ENCODE measurements at places on chromosomes 2 and 18.

- DNase-seq: no peak
Observed at GRCh38 chr2:195666113-195666712, 9.2 kb downstream of the SLC39A10 start.

DNA sequence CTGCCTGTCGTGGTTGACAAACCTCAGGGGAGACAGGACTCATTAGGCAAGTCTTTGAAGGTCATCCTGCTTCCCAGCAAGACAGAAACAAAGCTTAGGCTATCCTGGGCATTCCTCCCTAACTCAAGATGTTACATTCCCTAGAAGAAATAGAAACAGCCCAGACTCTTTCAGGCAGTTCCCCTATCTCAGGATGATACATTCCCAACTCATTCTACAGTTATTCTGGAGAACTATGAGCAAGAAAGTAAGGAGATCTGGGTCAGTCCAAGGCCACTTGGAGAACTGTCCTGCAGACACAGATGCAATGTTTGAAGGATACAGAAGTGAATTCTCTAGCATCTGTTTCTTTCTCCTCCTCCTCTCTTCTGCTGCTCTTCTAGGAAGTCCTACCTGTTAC is 220.1 kb upstream of the NCKAP5 start:
- no peak for DNase-seq

- DNase-seq: no peak
Observed at GRCh38 chr2:41922177-41922576, 125.6 kb upstream of the PKDCC start.

- no peak for DNase-seq
Observed at GRCh38 chr2:217410681-217410960, 550.8 kb upstream of the TNP1 start.

- no peak for DNase-seq
Observed at GRCh38 chr18:63788447-63789096, 13.4 kb downstream of the SERPINB7 start.

DNA sequence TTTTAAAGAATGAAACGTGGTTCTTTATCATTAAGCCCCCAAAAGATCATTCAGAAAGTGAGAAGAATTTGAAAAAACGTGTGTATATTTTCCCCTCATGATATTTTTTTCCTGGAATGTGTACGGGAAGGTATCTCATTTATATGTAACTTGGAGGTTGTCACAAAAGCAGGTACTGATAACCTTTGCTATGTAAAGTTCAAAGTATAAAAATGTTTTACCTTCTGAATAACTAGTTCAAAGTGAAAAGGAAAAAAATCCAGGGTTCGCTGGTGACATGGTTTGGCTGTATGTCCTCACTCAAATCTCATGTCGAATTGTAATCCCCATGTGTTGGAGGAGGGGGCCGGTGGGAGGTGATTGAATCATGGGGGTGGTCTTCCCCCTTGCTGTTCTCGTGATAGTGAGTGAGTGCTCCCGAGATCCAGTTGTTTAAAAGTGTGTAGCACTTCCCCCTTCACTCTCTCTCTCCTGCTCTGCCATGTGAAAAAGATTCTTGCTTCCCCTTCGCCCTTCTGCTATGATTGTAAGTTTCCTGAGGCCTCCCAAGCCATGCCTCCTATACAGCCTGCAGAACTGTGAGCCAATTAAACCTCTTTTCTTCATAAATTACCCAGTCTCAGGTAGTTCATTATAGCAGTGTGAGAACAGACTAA is 144.2 kb downstream of the DCDC2C start:
- no peak for DNase-seq

DNA sequence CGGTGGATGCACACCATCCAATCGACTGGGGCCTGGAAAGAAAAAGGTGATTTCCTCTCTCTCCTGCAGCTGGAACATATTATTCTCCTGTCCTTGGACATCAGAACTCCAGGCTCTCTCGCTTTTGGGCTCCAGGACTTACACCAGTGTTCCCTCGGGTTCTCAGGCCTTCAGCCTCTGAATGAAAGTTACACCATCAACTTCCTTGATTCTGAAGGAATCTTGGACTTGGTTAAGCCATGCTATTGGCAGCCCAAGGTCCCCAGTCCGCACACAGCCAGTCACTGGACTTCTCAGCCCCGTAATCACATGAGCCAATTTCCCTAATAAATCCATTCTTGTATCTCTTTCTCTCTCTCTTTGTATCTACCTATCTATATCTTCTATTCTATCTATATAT is 418.9 kb downstream of the IRS1 start:
- DNase-seq: no peak

GRCh38 chr2:54838585-54839035 is 115.1 kb downstream of the EML6 start:
- DNase-seq: peak; percentile 70

DNA sequence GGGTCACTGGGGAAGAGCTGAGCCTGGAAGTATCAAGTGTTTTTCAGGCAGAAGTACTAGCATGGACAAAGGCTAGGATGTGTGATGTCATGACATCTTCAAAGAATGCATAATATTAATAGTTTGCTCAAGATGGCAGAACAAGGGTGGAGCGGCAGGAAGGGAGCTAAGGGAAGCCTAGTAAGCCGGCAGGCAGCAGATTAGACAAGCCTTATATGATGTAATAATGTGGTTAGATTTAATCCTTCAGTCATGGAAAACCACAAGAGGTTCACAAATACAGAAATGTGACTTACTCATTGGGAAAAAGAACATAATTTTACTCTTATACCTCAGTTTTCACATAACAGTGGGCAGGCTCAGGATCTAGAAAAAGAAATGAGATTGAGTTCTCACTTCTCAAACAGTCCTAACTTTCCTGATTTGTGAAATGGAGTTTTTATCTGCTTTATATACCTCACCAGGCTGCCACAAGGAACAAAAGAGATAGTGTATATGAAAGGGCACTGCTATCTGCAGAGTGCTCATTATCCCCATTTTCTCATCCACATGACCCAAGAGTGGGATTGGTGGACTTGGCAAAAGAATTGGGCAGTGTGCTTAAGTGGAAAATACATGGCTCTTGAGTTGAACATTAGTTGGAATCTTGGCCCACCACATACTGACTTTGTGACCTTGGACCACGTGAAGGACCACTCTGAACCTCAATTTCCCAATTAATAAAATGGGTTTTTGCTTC is 89.1 kb upstream of the LHCGR start:
- no peak for DNase-seq

- DNase-seq: no peak
Observed at GRCh38 chr2:237282568-237283128, 131.3 kb downstream of the COL6A3 start.

DNA sequence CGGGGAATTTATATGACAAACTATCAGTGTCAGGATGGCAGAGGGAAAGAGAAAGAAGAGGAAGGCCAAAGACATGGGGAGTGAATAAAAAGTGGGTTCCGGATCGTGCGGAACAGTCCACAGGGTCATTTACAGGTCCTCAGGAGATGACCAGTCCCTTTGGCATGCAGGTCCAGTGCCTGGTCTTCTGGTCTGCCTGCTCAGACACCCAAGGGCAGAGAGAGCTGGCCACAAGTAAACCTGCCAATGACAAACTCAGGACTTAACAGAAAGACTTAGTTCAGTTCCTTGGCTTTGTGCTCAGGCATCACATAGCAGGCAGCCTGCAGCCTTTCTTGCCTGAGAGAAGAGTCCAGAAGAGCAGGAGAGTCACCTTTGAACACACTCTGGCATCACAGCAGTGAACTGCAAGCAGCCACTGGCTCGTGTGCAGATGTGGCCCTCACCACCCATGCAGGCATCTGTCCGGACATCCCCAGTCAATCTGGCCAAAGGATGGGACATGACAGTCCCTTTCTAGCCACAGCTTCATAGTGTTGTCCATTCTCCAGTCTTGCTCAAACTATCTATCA is 14.0 kb downstream of the TMEM127 start:
- DNase-seq: no peak

GRCh38 chr2:176202491-176202890 is 14.0 kb downstream of the HOXD1 start:
- DNase-seq: no peak

- peak; percentile 47 for DNase-seq
Observed at GRCh38 chr2:9950521-9951271, 797 bp upstream of the GRHL1 start.

- no peak for DNase-seq
Observed at GRCh38 chr2:43941966-43942365, 53.8 kb downstream of the LRPPRC start.

- DNase-seq: no peak
Observed at GRCh38 chr2:147346142-147346541, 498.7 kb upstream of the ACVR2A start.

GRCh38 chr2:216692636-216693413 is 2.5 kb downstream of the IGFBP5 start:
- DNase-seq: peak; percentile 83

DNA sequence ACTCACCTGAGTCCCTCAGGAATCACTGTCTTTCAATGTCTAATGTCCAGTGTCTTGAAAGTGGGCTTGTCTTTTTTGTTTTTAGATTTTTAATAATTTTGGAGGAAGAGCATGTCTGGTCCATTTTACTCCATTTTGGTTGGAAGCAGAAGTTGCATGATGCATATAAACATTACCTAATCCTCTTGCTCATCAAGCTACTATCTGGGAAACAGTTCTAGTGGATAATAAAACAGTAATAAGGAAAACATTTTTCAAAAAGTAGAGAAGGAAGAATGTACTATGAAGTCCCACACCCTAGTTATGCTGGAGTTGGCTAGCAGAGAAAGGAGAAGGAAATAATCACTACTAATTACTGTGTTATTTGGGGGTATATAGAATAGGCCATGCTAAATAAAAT is 263.7 kb downstream of the ETAA1 start:
- no peak for DNase-seq

GRCh38 chr2:146312899-146313298 is 1531.9 kb upstream of the ACVR2A start:
- no peak for DNase-seq

DNA sequence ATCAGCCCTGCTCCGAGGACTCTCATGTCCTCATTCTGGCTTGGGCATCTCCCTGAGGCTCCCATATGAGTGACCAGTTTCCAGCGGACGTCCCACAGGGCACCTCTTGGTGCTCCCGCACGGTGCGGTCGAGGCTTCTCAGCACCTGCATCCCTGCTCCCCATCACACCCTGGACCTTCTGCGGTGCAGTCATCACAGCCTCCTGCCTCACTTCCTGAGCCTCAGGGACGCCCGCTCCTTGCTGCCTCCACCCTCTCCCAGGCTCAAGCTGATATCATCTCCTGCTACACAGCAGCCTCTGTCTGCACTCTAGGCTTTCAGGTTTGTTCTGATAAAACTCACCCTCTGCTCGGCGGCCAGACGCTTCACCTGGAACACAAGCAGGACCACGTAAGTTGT is 185.0 kb downstream of the TMEM18 start:
- DNase-seq: no peak

DNA sequence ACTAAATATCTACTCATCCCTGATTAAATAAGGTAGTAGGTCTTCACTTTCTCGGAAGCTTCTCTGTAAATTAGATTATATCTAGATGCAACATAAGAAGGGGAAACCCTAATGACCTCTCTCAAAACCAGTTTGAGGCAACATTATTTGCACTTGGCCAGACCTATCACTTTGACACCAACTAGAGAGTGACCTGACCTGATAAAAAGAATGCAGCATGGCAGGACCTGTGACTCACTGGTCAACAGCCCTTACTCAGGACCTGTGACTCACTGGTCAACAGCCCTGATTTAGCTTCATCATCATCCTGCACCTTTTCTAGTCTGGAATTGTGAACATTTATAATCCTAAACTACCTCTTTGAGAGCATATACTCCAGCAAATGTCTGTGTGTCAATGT is 1957.7 kb upstream of the CELF4 start:
- no peak for DNase-seq

DNA sequence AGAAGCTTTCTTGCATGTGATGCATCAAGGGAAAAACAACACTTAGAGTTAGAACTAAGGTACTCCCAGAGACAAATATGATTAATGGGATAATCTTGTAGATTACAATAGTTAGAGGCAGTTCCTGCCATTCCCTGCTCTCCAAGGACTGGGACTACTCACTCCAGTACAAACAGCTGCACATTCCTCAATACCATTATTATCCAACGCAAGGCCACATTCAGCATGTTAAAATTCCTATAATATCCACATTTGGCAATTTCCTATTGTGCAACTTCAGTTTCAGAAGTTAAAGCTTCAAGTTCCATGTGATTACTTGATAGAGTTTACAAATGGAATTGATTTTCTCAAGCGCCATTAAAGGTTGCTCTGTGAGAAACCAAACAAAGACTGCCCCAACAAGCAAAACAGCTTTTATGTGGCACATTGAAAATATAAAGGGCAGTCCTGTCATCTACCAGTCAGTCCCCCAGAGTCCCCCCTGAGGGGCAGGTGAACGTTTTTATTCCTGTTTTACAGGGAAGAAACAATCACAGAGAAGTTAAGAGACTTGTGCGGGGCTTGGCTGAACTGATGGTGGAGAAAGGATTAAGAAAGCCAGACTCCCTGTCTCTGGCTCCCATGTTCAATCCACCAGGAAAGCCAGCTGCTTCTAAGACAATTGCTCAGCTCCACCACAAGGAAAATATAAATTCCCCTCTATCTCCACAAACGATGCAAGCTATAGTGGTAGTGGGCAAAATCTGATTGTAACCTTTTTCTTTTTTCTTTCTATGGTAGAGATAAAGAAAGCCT is 72.6 kb downstream of the TXNL1 start:
- DNase-seq: no peak

GRCh38 chr2:229660951-229661350 is 53.4 kb downstream of the DNER start:
- DNase-seq: no peak

DNA sequence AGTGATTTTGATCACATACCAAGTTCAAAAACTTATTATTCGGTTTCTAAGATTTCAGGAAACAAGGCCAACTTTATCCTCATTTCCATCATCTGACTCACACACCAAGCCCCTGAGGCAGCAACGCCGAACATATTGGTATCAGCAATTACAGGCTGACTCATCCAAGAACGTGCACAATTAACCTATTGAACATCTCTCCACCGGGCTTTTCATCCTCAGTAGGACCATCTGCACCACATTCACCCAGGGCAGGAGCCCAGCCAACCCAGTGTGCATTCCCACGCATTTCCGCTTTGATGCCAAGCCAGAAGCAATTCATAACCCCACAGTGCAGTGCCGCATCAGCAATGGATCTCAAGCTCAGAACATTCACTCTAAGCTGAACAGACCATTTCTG is 52.9 kb downstream of the SCG2 start:
- DNase-seq: no peak
